Amygdala (tissue), 56 donors: ENCODE measurements at places on chromosomes 7 and 10.

DNA sequence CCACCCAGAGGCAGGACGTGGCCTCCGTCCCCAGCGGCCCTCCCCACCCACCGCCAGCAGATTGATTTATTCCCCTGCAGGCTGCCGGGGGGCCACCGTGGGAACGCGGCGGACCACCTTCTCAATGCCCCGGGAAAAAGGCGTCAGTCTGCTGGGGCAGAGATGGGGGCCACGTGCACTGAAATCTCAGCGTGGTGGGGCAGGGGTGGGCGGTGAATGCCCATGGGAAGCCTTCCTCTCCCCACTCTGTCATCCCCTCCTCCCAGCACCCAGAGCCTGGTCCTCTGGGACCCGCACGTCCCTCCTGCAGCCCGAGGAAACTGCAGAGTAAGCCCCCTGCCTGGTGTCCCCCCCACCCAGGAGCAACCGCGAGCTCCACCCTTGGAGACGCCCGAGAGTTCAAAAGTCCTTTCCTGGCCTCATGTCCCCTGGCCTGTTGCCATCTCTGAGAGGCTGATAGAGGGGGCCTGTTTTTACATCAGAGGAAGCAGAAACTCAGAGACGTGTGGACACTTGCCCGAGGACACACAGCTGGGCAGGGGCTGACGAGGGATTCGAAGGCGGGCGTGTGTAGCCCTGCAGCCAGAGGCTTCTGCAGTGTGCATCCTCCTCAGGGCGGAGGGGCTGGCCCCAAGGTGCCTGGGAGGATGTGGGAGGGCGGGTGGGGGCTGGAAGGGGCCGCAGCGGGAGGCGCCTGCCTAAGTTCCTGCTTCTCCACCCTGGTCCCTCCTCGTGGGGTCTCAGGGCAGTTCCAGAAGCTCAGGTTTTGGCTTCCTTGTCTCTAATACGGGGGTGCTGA lies 21.8 kb downstream of the UNCX start:
- DNase-seq: no peak

- no peak for DNase-seq
These were observed 24.5 kb upstream of the ELAPOR2 start for GRCh38 chr7:87083865-87084519.

GRCh38 chr7:142476077-142476476 lies 218.2 kb upstream of the PRSS58 start:
- no peak for DNase-seq

DNA sequence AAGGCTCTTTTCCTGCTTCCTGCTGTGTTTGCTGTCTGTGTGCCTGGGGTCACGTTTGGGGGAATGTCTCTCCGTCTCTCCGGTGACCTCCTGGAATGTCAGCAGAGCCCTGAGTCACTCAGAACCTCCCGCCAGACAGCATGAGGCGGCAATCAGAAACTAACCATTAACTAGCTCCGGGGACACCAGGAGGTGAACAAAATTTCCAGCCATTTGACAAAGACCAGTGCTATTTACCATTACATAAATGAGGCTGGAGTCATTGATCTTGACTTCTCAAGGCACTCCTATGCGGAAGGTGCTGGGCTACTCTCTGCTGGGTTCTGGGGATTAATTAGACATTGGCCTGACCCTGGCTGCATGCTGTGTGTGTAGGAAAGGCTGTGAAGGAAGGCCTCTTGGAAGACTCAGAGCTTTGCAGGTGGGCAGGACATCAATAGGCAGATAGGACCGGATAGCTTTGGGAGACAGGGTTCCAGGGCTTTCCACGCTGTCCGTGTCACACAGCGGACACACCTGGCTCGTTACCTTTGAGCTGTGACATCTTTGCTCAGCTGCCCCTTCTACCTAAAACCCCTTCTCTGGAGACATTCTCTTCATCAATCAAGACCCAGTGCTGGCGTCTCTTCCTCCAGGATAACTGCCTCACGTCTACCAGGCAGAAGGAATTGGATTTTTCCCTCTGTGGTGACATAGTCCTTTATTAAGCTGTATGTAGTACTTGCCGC lies 77.0 kb downstream of the PFKFB3 start:
- DNase-seq: no peak

DNA sequence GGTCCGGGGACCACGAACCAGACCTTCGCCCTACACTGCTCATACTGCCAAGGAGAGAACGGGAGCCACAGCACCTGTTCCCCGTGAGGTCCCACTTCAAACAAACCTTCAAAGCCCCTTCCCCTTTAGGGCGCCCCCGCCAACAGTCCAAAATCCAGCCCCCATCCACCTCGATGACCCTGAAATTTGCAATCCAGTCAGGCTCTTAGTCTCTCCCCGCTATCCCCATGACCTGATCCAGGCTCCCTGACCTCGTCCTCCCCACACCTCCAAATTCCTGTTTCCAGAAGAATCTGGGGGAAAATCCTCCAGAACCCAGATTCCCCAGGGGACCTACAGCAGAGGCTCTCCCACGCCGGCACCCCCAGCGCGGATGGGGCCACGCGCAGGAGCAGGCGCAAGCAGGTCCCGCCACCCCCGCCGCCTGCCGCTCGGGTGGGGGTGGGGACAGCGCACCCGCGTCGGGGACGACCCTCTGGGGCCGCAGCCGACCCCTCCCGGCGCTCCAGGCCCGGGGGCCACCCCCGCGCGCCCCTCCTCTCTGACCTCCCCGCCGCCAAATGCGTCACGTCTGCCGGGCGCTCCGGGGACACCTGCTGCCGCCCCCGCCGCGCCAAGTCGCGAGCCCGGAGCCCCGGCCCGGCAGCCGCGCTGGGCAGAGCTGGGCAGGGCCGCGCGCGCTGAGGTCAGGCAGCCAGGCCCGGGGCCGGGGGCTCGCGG lies 753 bp downstream of the CAMK2B start:
- DNase-seq: no peak

DNA sequence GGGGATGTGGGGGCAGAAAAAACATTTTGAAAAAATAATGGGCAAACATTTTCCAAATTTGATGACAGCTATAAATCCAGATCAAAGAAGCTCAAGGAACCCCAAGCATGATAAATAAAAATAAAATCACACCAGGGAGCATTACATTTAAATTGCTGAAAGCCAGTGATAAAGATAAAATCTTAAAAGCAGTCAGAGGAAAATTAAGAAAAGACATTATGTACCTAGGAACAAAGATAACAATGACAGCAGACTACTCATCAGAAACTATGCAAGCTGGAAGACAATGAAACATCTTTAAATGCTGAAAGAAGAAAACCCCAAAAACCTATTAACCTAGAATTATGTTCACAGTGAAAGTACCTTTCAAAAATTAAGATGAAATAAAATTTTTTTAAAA lies 23.3 kb downstream of the NEUROG3 start:
- no peak for DNase-seq

- no peak for DNase-seq
These were observed 4.6 kb upstream of the CFAP46 start for GRCh38 chr10:132946806-132947546.

DNA sequence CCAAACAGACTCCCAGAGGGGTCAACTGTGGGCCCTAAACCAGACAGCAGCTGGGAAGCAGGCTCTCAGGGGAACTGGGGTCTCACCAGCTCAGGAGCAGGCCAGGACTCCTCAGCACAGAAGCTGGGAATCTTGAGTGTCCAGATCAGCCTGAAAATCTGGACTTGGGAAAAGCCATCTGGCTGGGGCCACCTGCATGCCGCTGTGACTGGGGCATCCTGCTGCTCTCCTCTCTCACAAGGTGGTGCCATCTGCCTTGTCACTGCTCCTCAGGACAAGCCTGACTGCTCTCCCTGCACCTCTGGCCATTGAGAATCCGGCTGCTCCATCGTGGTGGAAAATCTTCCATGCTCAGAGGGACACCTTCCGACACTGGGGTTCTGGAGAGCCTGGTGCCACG lies 141.4 kb downstream of the PLPP4 start:
- no peak for DNase-seq

- no peak for DNase-seq
These were observed 8.1 kb downstream of the STK17A start for GRCh38 chr7:43590862-43591557.

DNA sequence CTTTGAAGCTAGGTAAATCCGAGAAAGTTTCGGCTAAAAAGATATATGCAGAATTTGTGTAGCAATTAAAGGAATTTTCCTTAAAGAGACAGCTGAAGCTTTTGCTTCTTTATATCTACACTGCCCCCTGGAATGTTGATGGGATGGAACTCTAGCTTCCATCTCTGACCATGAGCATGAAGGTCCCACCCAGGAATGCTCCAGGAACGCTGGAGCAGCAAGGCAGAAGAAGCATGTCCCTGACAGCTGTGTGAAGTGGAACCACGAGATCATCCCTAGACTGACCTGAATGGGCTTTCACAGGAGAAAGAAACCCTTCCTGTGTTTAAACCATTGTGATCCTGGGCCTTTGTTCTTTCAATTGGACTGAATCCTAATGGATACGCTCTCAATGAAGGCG lies 99.7 kb upstream of the NOBOX start:
- DNase-seq: no peak

- DNase-seq: no peak
These were observed 30.8 kb downstream of the ZNF438 start for GRCh38 chr10:31000867-31001266.

GRCh38 chr10:5583525-5584175 lies 58.9 kb downstream of the CALML3 start:
- no peak for DNase-seq

- no peak for DNase-seq
These were observed 168.0 kb downstream of the GNAI1 start for GRCh38 chr7:80302636-80303035.

DNA sequence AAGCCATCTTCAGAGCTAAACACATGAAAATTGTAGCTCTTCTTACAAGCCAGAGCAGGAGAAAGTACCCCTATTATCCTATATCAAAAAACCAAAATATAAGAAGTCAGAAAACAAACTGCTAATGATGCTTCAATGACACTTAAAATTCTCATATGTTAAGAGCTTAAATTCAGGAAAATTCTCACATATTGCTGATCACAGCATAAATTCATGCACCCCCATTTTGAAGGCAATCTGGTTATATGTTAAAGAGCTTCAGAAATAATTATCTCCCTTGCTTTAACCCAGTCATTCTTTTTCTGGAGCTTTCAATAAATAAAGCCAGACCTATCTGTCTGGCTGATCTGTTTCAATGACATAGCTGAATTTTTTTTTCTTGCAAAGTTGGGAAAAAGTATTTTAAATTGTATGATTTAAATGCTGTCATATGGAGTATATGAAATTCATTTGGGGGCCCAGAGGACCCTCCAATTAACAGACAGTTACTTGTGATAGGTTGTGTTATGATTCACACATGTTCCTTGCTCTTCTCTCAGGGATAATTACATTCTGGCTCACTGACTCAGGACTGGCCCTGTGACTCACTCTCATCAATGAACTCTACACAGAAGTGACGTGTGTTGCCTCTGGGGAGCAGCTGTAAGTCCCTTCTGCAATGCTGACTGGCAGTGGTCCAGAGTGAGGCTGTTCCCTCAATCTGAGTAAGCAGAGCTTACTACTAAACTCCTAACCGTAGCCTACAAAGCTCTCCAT lies 85.2 kb downstream of the HGF start:
- DNase-seq: peak; percentile 51

DNA sequence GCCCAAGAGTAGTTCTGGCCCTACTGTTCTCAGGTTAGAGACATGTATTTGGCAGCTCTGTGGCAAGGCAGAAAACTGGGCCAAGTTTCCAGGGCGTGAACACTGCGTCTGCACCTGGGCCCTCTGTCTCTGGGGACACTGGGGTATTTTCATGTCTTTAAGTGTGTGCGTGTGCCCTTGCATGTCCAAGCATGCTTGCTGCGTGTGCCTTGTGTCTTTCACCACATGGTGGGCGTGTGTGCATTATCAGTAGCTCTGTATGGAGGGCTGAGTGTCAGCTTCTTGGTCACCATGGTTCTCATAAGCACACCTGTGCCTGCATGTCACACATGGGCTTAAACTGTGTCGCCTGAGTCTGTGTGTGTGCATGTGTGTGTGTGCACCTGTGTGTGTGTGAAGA lies 69.3 kb downstream of the HIPK2 start:
- DNase-seq: no peak

GRCh38 chr7:72805526-72806494 lies 22.2 kb downstream of the TYW1B start:
- DNase-seq: no peak

GRCh38 chr10:125129076-125129458 lies 31.3 kb downstream of the CTBP2 start:
- no peak for DNase-seq

GRCh38 chr7:158744070-158744469 lies 39.5 kb upstream of the NCAPG2 start:
- DNase-seq: no peak

GRCh38 chr7:103637094-103637493 lies 191.1 kb upstream of the SLC26A5 start:
- no peak for DNase-seq

- DNase-seq: no peak
These were observed 357.1 kb downstream of the MAGI2 start for GRCh38 chr7:79096361-79096805.

DNA sequence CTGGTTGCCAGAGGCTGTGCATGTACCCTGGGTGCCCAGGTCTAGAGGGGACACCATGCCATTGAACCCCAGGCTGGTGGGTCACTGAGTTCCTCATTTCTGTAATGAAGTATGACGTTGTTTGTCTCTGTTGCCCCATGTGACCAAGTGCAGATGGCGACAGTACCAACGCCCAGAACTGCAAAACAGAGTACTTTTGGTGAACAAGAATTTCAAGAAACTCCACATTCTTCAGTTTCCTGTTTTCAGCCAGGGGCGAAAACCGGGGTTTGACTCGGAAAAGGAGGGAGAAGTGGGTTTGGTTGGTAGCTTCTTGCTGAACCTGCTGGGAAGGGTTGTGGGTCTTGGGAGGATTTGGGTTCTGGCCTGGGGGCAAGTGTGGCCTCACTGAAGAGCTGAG lies 18.2 kb downstream of the CYP17A1 start:
- DNase-seq: no peak

GRCh38 chr7:24129597-24129996 lies 154.4 kb upstream of the NPY start:
- DNase-seq: no peak

- DNase-seq: no peak
These were observed 927 bp upstream of the DEPP1 start for GRCh38 chr10:44979281-44980191.

DNA sequence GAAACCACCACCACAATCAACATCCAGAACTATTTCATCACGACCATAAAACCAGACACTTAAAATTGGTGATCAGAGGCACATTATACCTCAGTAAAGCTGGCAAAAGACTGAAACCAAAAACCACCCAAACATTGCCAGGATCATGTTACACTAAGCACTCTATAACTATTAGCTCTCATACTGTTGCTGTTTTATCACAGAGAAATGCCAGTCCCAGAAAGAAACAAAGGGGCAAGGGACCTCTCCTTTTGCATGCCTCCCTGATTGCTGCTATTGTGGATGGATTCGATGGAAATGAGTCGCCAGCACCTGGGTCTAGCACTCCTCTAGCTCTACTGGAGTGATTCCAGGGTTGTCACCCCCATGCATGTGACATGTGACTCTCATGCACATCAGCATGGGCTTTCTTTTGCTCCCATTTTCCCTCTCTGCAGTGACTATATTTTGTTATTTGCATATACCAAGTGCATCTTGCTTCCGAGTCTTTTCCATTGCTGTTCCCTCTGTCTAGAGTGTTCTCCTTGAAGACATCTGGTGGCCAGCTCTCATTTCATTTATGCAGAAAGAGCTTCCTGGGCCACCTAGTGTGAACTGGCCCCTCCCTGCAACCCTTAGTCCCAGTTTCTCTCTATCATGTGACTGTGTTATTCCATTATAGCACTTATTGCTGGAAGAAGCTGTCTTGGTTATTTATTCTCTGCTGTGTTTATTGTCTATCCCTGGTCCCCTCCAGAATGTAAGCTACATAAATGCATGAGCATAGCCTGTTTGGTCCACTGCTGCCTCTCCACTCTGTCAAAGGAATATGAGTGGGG lies 300.6 kb downstream of the PLXNA4 start:
- no peak for DNase-seq
